ENCODE measurements at places on chromosomes 11 and 22.
A peak's percentile ranks its signal among the peaks of the same experiment; 100 is the strongest.

DNA sequence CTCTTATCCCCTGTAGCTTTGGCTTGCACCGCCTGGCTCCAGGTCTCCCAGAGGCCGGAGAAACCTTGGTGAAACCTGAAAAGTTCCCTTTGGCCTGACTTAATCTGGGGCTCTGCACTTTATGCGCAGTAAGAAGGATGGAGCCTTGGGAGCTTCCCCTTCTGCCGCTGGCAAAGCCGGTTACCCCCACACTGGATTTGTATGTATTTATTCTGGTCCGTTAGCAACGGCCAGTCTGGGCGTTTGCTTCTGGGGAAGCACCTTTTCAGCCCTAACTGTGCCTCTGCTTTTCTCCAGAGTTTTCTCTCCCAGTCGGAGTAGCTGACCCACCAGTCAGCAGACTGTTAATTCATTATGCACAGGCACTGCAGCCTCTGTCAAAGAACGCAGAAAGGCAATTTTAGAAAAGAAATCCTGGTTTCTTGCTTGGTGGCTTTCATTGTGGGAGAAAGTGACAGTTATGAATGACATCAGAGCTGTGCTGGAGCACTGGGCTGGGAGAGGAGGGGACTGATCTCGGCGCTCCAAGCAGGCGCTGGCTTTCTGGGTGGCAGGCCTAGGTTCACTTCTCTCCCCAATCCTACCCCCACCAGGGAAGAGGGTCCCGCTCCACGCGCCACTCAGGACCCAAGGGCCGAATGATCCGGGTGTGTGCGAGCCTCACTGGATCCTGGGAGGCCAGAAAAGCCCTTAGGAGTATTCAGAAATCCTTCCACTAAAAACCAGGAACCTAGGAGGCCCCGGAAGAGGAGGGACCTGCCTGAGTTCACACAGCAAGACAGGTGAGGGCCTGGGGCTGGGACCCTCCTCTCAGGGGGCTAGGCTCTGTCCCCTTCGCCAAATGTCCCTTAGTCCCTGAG is 70.2 kb downstream of the RTL6 start:
- DNase-seq: no peak

DNA sequence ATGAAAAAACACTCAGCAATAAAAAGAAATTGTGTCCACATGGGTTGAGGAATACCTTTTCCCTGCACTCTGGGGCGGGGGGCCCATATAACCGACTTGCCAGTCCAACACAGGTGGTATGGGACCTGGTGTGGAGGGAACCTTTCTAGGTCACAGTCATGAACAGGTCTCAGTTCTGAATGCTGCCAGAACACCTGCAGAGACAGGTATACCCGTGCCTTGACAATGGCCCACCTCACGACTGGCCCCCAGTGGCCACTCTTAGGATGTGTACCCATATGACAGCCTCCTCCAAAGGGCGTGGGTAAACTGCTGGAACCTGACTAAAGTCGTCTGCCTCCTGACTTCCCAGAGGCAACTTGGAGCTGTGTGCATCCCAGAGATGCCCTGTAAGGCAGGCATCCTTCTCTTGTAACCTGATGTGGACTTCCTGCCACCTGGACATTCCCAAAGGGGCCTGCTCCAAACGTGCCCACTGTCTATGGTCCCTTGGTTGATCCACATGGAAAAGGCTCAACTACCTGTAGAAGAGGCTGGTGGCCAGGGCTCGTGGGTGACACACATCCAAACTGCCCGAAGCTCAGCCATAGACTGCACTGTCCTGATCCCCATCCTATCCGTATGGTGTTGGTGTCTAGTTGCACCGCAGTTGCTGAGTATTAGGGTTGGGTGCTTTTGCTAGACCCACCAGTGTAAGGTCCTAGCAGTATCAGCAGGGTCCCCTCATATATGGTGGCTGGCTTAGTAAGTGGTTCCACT is 859.3 kb downstream of the BRD1 start:
- DNase-seq: no peak

DNA sequence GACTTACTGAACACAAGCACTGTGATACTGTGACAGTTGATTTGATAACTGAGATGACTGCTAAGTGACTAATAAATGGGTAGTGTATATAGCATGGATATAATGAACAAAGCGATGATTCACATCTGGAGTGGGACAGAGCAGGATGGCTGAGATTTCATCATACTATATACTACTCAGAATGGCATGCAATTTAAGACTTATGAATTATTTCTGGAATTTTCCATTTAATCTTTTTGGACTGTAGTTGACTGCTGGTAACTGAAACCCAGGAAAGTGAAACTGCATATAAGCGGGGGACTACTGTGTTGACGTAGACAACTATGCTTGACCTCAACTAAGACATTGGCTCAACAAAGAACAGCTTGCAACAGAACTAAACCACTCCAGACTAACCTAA is 20.0 kb upstream of the NUCB2 start:
- peak; percentile 36 for DNase-seq

DNA sequence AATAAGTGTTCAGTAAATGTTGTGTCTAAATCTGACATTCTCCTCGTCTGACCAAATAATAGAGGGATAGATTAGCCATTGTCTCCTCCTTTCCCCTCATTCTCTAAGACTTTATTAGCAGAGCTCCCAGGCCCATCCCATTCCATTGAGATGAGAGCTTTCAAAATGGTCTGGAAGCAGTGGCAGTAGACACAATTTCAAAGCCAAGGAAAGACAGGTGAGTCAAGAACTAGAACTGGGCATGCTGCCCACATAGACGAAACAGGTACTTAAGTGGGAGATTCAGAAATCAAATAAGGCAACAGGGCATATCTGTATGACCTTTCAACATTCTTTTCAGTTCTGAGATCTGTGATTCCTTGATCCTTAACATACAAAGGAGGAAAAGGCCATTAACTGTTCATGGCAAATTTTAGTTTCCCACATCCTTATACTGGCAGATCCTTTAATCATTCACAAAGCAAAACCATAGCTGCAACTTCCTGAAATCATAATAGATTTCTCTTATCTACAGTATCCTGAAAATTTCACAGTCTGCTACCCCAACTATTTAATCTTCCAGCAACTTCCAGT is 96.6 kb upstream of the KCNA4 start:
- DNase-seq: no peak

- DNase-seq: no peak
These were observed 854.5 kb downstream of the BRD1 start for GRCh38 chr22:48972979-48973693.

GRCh38 chr22:49946612-49947295 is 13.8 kb upstream of the PIM3 start:
- no peak for DNase-seq

- DNase-seq: no peak
These were observed 4.2 kb downstream of the SGSM1 start for GRCh38 chr22:24810043-24810749.

DNA sequence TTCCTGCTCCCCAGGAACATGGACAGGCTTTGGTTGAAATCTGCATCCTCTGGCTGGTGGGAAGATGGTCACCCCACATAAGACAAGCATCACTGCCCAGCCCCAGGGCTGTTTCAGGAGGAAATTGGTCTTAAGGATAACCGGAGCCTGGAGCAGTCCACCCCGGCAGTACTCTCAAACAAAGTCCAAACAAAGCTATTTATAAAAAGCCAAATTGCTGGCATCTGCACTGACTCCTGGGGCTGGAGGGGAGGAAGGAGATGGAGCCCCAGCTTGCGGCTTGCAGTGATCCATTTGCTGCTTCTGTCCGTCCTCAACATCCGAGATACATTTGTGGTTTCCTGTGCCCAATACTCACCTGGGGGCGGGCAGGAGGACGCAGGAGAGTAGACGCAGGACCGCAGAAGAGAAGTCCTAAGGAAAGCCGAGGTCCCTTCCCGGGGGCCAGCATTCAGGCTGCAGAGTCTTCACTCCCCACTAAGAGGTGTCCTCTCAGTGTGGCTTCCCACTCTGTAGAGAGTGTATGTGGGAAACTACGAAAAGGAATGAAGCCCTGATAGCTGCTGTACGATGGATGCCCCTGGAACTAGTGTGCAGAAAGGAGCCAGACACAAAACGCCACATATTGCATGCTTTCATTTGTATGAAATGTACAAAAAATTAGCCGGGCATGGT is 107.3 kb upstream of the FGF3 start:
- DNase-seq: no peak

DNA sequence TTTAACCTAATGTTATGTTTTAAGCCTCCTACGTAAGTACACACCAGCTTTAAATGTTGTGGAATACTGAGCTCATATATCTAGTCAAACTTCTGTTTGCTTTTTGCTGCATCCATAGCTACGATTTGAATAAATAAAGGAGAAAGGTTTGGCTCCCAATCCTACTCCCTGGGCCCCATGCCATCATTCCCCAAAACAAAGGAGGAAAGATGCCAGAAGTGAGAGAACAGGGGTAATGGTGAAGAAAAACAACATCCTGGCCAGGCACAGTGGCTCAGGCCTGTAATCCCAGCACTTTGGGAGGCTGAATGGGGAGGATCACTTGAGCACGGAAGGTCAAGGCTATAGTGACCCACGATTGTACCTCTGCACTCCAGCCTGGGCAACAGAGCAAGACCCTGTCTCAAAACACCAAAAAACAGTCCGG is 26.5 kb downstream of the SCGB1A1 start:
- no peak for DNase-seq

GRCh38 chr11:112522536-112522935 is 261.9 kb upstream of the PLET1 start:
- DNase-seq: peak; percentile 6

GRCh38 chr11:86370922-86371594 is 3.6 kb upstream of the CCDC81 start:
- peak; percentile 51 for DNase-seq

- peak; percentile 50 for DNase-seq
These were observed 66.1 kb downstream of the MYO7A start for GRCh38 chr11:77193911-77194830.

GRCh38 chr11:35907648-35908431 is 36.0 kb upstream of the LDLRAD3 start:
- DNase-seq: peak; percentile 83

DNA sequence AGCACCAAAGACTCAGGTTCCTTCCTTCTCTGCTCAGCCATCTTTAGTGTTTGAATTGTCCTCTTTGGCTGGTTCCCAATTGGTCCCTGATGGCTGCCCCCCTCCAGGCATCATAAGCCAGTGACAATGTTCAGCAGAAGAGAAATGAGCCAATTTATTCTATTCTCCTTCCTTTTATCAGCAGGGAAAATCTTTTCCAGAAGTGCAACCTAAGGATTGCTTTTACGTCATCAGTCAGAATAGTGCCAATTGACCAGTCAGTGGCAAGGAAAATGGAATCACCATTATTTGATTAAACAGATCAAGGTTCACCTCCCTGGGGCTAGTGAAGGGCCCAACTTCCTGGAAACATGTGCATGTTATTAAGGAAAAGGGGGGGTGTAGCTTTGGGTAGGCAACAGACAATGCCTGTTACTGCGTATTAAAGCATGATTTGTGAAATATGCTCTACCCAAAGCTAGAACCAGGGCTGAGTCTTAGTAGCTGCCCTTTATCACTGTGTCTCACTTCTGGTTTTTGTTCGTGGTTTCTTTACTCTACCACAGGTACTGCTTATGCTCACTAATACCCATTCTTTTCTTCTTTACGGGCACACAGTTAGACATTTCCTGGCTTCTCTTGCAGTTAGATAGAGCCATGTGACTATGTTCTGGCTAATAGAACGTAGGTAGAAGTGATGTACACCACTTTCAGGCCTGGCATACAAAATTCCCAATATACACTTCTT is 12.6 kb upstream of the DBX1 start:
- DNase-seq: no peak

- DNase-seq: no peak
These were observed 1.9 kb upstream of the MMP1 start for GRCh38 chr11:102799681-102800340.

- peak; percentile 78 for DNase-seq
These were observed 86.3 kb upstream of the LRRC55 start for GRCh38 chr11:57095417-57095816.

GRCh38 chr11:93132836-93133235 is 65.0 kb downstream of the SLC36A4 start:
- no peak for DNase-seq

- peak; percentile 41 for DNase-seq
These were observed 3.5 kb upstream of the POU2F3 start for GRCh38 chr11:120236169-120237107.

GRCh38 chr22:44627521-44628139 is 74.4 kb upstream of the PRR5 start:
- no peak for DNase-seq

- peak; percentile 99 for DNase-seq
These were observed at the start of gene GGA1 for GRCh38 chr22:37608477-37609239. GGA1 (plus strand) TSS chr22:37608834; CDS start chr22:37608861, 27 bp downstream.

DNA sequence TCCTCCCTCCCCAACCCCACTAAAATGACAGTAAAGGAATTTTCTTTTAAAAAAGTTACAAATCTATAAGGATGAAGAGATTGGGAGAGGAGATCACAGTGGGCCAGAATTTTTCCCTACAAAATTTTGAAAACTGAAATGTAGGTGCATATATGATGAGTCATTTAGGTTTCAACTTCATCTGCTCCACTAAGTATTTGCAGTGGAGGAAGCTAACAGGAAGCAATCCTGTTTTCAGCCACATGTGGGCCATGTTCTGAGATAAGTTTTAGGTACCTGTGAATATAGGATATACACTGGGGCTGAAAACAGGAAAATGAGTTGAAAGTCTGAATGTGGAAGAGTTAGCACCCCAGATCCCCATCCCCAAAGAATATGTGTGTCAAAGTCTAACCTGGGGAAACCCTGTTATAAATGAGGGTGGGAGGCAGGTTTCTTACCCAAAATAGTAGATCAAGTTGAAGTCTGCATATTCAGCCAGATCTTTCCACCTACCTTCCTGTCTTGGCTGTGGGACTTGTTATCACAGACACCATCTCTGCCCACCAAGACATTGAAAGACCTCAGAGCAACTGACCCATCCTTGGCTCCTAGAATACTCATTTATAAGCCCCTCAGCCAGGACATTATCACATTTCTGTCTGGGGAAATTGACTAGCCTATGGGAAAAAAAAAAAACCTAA is 87.3 kb downstream of the PACS1 start:
- no peak for DNase-seq

DNA sequence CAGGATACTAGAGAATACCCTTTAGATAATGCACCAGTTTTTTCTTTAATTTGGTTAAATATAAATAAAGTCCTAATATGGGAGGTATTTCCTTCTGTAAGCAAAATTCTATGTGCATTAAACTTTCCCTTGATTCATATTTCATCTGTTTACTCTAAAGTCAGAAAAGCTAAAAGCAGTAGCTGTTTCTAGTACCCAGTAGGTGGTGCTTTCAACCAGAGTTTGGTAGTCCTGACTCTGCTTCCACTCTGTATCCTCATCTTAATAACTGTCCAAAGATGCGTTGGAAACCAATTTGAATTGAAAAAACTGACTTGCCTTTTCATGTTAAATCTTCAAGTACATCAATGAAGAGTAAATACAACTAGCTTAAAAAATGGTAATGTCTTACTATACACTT is 1065.2 kb downstream of the JRKL start:
- no peak for DNase-seq

GRCh38 chr11:108364159-108364558 is 103.2 kb downstream of the C11orf65 start:
- no peak for DNase-seq

Measured in MV-4-11 (cell line).